Gastrocnemius medialis (tissue), 4 donors: ENCODE measurements at places on chromosomes 16 and 17. TPM values are rescaled to one million over a fixed set of nuclear protein-coding genes. Genes with fewer than 3 reads are reported as not detected.
A peak's percentile ranks its signal among the peaks of the same experiment; 100 is the strongest.

DNA sequence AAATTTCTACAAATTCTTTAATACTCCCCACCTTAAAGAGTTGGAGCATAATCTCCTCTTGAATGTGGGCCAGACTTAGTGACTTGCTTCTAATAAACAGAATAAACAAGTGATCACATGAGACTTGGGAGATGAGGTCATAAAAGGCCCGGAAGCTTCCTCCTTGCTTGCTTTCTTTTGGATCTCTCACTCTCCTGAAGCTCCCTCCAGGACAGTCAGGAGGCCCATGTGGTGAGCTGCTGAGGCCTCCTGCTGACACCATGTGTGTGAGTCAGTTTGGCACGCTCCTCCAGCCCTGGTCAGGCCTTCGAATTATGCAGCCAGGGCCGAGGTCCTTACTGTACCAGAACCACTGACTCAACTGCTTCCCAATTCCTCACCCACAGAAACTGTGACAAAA, 53.2 kb downstream of the NDEL1 start:
- DNase-seq, result peak; percentile 56

DNA sequence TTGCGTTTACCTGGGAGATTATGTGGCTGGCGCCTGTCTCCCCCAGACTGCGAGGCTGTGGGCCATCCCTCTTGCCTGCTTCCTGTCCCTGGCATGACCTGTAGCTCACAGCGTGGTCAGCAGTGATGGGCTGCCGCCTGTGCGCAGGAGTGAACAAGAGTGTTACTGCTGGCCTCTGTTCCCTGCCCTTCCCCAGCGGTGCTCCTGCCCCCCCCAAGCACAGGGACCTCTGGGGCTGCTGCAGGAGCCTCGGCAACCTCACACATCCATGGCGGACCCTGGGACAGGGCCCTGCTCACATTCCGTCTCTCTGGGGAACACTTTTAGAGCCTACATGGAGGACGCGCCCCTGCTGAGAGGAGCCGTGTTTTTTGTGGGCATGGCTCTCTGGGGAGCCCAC, 10.6 kb downstream of the TSC2 start:
- DNase-seq, result no peak

ZNF319 gene
- 4.4 TPM for total RNA-seq

CCL17 gene
- total RNA-seq, result not detected

DNA sequence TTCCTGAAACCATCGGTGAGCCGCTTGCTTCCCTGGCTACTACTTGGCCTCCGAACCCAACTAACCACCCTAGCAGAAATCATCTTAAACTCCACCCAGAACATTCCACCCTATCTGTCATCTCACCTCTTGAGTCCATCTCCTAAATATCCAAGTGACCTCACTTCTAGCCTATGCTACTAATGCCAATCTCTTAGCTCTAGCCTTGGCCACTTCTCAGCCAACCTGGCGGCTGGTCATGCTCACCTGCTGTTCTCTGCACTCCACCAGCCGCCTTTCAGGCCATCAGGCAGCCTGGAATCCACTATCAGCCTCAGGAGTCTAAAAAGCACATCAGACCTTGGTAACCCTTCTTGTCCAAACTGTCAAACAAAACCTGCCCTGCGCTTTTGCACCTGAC, 11.9 kb upstream of the CYTH1 start:
- DNase-seq, result no peak

DNA sequence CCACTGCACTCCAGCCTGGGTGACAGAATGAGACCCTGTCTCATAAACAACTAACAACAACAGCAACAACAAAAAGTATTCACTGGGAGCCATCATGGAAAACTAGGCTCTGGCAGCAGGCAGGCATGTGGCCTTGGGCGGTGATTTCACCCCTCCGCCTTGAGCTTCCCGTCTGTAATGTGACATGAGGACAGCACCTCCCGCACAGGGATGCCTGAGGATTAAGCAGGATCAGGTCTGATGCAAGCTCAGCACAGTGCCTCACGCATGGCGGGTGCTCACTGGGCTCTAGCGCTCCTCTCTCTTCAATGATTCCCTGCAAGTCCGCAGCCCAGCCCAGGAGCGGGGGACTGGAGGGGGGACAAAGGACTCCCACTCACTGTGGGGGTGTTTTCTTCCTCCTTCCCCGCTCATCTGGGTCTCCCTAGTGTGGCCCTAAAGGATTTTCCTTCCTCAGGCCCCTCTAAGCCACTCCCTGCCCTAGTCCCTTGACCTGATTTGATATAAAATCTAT, 2.8 kb downstream of the PLCD3 start:
- DNase-seq, result peak; percentile 89
